GM12891 (cell line): ENCODE measurements at places on chromosomes 4 and X.

DNA sequence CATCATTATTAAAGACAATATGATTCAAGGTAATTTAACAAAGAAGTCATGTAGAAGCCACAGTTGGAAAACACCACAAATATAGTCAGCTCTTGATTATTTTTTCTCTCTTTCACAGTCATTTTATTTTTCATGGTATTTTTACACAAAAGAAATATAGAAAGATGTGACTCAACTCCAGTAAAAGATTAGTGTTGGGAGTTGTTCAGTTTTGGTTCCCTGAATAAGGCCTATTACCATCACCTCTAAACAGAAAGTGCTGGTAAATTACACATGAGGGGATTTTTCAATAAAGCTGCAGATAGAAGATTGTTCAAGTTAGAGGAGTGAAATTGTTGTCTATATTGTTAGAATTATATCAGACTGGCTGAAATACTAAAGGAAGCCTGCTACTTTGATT, 107.0 kb downstream of the DDIT4L start:
- no peak for DNase-seq

DNA sequence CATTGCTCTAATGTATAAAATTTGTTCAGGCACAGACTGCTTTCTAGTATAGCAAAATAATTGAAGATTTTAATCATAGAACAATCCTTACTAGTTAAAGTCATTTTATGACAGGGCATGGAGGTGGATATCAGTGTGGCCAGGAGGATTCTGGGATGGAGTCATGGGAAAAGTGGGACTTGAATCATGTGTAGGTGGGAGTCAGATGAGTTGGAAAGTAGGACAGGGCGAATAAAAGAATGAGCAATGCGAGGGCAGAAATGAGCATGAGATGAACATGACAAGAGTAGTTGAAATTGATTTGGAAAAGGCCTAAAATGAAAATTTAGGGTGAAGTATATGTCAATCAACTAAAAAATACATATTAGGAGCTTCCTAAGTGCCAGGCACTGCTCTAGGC, 7.2 kb upstream of the SDAD1 start:
- DNase-seq: no peak

DNA sequence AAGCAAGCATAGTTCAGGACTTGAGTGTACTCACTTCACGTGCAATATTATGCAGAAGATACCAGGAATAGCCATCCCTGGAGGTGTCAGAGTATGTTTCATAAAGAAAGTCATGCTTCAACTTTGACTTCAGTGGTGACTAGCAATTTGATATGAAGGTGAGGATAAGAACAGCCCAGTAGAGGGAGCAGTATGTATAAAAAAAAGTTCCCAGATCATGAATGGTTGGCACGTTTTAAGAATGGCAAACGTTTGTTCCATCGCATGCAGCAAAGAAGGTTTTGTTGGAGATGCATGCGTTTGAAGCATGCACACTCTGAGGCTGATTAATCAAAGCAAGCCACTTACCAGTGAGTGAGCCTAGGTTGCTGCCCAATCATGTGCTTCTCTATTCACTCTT, 33.5 kb upstream of the SLITRK4 start:
- DNase-seq: no peak

GRCh38 chr4:138205531-138206233, 36.5 kb downstream of the SLC7A11 start:
- DNase-seq: no peak

DNA sequence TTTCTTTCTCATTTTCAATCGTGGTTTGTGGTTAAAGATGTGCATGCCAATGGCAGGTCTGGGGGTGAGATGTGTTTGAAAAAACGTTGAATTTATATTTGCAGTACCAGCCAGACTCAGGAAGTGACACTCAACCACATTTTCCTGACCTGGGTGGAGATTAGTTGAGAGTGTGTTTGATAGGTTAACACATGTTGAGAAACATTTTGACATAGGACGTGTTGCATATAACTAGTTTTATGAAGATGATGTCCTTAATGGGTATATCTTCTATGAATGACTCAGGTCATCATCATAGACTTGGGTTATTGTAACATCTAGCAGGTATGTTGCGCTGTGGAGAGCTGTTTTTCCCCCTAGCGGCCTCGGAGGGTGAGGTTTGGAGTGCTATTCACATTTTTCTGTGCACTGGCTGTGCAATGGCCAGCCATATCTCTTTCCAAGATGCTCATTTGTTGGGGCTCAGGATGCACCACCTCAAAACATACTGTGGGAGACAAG, 21.7 kb upstream of the CD38 start:
- DNase-seq: no peak

GRCh38 chr4:159227984-159228383, 125.1 kb downstream of the RAPGEF2 start:
- DNase-seq: no peak

- no peak for DNase-seq
Observed at GRCh38 chr4:106095408-106095807, 200.1 kb downstream of the NPNT start.

GRCh38 chrX:926991-927390, 285.5 kb downstream of the CRLF2 start:
- no peak for DNase-seq

- no peak for DNase-seq
Observed at GRCh38 chr4:100797791-100798190, 280.0 kb upstream of the EMCN start.

DNA sequence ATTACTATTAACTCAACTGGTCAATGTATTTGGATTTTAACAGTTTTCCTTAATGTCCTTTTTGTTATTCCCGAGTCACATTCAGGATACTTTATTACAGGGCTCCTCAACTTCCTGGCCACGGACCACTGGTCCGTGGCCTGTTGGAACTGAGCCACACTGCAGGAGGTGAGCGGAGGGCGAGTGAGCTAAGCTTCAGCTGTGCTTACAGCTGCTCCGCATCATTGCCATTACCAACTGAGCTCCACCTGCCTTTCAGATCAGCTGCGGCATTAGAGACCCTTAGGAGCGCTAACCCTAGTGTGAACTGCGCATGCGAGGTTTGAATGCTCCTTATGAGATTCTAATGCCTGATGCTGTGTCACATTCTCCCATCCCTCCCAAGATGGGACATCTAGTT, 591.7 kb downstream of the CCSER1 start:
- no peak for DNase-seq

DNA sequence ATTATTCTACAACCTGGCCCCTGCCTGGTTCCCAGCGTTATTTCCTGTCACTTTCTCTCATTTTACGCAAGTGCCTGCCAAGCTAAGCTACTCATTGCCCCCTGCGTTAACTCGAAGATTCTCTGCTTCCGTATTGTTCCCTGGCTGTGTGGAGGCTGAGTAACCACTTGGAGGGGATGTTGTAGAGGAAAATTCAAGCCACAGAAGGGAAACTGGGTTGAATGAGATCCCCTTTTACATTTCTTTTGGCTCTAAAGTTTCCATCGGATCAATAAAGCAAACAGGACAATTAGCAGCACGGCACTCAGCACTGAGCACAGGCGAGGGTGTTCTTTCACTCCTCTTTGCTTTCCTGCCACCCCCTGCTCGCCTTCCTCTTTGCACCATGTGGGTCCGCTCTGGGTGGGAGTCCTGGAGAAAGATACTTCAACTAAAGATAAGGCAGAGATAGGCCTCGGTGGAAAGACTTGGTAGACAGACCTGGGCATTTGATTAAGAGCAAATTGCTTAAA, 4.2 kb upstream of the TMSB4X start:
- no peak for DNase-seq

- DNase-seq: no peak
Observed at GRCh38 chrX:38278682-38279081, 48.6 kb downstream of the RPGR start.

- DNase-seq: no peak
Observed at GRCh38 chr4:63814171-63814964, 594.9 kb downstream of the TECRL start.

- DNase-seq: no peak
Observed at GRCh38 chrX:3129256-3129655, 88.0 kb downstream of the ARSF start.

DNA sequence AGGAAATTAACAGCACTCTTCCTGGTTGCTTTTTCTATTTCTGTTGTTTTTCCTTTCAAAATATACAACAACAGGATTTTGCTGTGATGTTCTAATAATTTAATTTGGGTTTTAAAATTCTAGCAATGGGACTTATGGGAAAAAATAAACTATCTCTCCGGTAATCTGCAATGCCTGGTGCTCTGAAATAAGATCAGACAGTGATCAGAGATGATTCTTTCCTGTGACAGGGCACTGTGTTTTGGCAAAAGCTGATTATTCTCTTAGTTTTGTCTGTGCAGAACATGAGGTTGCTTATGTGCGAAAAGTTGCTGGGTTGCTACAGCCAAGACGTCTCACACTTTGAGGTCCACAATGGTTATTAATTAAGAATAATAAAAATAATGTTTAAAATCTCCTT, 291.7 kb downstream of the FBXO8 start:
- no peak for DNase-seq

DNA sequence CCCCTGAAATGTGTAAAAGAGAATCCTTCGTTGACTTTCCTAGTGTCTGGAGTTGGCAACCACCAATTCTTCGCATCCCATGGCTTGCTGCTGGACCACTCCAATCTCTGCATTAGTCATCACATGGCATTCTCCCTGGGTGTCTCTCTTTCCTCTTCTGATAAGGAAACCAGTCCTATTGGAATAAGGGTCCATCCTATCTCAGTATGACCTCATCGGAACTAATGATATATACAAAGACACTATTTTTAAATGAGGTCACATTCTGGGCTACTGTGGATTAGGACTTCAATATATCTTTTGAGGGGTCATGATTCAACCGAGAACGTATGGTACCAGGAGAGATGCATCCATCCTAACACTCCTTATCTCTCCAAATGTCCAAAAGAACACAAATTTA, 259.1 kb upstream of the CPEB2 start:
- no peak for DNase-seq

GRCh38 chr4:56320293-56320692, 67.0 kb downstream of the AASDH start:
- DNase-seq: no peak

- DNase-seq: no peak
Observed at GRCh38 chr4:104066533-104066932, 346.7 kb upstream of the TACR3 start.

GRCh38 chr4:78809928-78810835, 34.0 kb downstream of the BMP2K start:
- no peak for DNase-seq

DNA sequence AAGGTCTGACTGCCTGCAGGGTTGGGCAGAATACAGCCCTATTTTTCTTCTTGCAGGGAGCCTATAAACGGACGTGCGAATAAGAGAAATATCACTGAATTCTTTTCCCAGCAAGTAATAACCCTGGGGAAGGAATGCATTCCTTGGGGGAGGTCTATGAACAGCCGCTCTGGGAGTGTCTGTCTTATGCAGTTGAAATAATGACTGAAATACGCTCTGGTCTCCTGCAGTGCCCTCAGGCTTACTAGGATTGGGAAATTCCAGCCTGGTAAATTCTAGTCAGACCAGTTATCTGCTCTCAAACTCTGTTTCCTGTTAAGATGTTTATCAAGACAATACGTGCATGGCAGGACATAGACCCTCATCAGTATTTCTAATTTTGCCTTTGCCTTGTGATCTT, 72.1 kb upstream of the FAM241A start:
- DNase-seq: no peak
